Left renal pelvis (tissue), 4 donors: ENCODE measurements at places on chromosomes 5 and 9.

- no peak for DNase-seq
These were observed 27.6 kb downstream of the ABCA1 start for GRCh38 chr9:104900324-104900723.

DNA sequence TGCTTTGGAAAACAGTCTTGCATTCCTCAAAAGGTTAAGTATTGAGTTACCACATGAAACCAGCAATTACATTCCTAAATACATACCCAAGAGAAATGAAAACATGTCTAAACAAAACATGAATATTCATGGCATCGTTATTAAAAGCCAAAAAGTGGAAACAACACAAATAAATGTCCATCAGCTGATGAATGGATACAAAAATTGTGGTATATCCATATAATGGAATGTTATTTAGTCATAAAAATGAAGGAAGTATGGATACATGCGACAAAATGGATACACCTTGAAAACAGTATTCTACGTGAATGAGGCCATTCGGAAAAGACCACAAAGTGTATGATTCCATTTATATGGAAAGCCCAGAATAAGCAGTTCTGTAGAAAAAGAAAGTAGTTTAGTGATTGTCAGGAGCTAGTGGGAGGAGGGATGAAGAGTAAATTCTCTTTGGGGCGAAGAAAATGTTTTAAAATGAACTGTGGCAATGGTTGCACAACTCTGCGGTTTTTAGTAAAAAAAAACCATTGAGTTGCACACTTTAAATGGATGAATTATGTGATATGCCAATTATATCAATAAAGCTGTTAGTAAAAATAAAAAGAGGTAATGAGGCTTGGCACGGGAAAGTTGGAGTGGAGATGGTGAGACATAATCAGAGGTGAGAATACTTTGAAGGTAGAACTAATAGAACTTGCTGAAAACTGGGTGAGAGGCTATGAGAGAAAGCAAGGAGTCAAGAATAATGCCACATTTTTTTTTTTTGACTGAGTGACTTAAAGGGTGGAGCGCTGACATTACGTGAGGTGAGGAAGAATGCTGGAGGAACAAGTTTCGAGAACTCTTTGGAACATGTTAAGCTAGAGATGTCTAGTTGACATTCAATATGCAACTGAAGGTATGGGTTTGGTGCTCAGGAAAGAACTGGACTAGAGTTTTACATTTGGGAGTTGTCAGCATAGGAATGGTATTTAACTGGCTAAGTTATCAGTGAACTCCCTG lies 194.9 kb upstream of the ZNF608 start:
- no peak for DNase-seq

DNA sequence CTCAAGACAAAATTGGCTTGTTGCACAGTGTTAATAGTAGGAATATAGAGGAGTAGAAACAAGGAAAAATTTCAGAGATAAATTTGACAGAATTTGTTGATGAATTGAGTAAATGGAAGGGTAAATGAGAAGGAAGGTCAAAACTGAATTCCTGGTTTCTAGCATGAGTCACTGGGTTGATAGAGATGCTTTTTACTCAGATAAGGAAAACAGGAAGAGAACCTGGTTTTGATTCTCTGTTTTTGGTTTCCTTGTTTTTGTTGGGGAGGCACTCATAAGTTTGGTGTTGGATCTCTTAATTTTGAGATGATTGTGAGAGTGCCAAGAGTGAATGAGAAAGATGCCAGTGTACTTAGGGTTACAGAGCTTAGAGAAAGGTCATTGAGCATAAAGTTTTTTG lies 7.1 kb downstream of the LRRC70 start:
- DNase-seq, result no peak

GRCh38 chr5:44991693-44992092 lies 182.9 kb downstream of the MRPS30 start:
- no peak for DNase-seq

- no peak for DNase-seq
These were observed 54.7 kb downstream of the ESM1 start for GRCh38 chr5:54930736-54931135.

DNA sequence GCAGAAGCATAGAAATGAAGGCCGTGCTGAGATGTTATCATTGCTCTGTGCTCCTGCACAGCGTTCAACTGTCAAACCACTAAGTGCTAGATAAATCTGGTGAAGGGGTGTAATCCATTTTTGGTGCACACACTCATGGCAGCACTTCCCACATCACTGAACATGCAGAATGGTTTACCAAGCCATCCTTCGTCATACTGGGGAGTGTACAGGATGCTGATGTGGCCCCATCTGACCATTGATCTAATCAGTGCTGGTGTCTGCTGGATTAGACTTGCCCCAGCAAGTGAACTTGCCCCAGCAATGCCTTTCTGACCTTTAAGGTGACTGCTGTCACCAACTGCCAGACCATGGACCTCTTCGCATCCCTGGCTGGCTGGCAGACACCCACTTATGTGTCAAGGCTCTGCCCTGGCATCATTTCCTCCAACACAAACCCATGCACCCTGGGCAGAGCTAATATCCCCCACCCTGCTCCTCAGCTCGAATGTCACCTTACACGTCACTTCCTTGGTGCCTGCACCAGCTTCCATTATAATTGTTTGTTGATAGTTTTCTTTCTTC lies 4.2 kb upstream of the SEMA4D start:
- DNase-seq, result no peak

GRCh38 chr9:22065431-22066200 lies 56.5 kb upstream of the CDKN2B start:
- no peak for DNase-seq

DNA sequence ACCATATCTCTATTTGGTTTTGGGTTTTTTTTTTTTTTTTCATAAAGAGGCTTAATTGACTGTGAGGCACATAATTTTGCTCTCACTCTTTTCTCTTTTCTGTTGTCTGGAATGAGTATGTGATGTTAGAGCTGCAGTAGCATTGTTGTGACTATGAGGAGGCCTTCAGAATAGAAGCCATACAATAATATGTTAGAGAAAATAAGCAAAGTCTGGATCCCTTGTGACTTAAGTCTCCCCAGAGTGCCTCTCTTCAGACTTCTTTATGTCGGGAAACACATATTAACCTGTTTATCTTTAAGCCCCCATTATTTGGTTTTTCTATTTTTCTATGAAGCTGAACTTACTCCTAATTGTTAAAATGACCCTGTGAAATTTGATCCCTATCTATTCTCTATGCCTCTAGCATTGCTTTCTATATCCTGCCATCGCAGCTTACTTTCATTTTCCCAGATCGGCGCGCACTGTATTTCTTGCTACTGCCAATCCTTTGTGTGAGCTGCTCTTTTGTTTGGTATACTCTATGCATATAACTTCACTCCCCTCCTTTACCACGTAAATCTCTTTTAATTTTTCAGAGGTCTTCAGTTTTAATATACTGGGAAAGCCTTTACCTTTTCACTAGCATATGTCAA lies 372.5 kb upstream of the KCNN2 start:
- DNase-seq, result no peak

DNA sequence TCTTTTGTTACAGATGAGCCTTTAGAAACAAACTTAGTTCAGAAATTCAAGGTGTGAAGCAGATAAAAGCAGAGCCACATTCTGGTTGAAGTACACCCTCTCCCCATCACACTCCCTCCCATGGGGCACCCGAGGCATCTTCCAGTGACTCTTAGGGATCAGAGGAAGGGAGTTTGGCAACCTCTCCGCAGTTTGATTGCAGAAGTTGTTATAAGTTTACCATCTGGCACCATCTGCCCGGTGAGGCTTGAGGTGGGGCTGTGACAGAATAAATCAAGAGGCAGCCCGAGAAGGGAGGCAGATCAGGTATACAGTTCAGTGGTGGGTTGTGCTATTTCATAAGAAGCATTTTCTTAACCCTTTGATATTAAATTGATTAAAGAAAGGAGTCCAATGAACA lies 458.6 kb upstream of the CLINT1 start:
- DNase-seq, result no peak

- no peak for DNase-seq
These were observed 800.5 kb downstream of the BRINP1 start for GRCh38 chr9:118568704-118569103.

GRCh38 chr5:67648201-67648671 lies 451.6 kb upstream of the CD180 start:
- DNase-seq, result peak; percentile 9

DNA sequence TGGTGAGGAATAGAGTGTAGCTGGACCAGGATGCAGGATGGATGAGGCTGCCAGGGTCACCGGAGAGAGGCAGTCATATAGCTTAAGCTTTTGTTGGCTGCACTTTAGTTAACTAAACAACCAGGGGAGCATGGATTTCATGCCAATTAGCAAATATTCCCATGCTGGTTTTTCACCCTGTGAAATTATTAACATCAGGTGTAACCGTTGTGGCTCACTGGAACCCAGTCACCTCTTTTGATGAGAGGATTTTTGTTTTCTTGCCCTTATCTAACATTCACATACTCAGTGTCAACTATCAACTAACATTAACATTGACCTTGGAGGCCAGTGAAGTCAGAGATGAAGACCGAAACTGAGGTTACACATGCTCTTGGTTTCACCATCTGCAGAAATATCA lies 97.2 kb upstream of the BASP1 start:
- DNase-seq, result no peak

DNA sequence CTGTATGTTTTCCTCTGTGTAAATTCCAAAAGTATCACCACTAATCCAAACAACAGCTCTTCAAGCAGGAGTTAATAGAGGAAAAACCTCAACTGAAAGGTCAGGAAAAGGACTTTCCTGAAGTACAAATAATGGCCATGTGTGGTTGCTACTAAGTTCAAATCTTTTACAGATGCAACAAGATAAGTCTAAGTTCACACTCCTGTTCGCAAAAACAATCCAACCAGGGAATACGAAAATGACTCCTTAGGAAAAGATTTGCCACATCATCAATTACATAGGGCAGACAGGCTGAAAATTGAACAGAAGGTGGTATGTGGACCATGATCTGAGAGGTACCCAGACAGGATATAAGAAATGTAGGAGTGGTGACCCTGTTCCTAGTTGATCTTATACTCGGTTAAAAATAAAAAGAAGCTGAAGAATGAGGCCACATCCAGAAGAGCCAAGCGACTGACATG lies 210.2 kb downstream of the TSSK1B start:
- no peak for DNase-seq

GRCh38 chr5:172370648-172371545 lies 83.4 kb downstream of the SH3PXD2B start:
- no peak for DNase-seq

GRCh38 chr5:310941-311434 lies 10.5 kb upstream of the AHRR start:
- no peak for DNase-seq

GRCh38 chr5:174719793-174720611 lies 4.4 kb upstream of the MSX2 start:
- DNase-seq, result no peak

GRCh38 chr5:33582417-33582816 lies 141.7 kb downstream of the TARS1 start:
- DNase-seq, result no peak

GRCh38 chr9:90024823-90025222 lies 420.0 kb downstream of the GADD45G start:
- no peak for DNase-seq

GRCh38 chr9:94741866-94742265 lies 15.4 kb downstream of the AOPEP start:
- DNase-seq, result no peak

DNA sequence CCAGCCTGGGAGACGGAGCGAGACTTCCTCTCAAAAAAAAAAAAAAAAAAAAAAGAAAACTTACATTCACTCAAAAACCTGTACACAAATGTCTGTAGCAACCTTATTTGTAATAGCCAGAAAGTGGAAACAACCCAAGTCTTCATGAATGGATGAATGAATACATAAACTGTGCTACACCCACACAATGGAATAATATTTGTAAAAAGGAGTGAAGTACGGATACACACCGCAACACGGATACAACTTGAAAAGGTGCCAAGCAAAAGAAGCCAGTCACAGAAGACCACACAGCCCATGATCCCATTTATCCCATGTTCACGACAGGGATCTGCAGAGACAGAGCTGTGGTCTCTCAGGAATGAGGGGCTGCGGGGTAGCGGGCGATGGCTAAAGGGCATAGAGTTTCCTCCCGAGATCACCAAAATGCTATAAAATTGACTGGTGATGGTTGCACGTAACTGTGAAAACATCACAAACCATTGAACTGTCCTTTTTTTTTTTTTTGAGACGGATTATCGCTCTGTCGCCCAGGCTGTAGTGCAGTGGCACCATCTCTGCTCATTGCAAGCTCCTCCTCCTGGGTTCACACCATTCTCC lies 76.2 kb upstream of the COL5A1 start:
- no peak for DNase-seq

- no peak for DNase-seq
These were observed 212.9 kb downstream of the ARRDC3 start for GRCh38 chr5:91170266-91170665.

DNA sequence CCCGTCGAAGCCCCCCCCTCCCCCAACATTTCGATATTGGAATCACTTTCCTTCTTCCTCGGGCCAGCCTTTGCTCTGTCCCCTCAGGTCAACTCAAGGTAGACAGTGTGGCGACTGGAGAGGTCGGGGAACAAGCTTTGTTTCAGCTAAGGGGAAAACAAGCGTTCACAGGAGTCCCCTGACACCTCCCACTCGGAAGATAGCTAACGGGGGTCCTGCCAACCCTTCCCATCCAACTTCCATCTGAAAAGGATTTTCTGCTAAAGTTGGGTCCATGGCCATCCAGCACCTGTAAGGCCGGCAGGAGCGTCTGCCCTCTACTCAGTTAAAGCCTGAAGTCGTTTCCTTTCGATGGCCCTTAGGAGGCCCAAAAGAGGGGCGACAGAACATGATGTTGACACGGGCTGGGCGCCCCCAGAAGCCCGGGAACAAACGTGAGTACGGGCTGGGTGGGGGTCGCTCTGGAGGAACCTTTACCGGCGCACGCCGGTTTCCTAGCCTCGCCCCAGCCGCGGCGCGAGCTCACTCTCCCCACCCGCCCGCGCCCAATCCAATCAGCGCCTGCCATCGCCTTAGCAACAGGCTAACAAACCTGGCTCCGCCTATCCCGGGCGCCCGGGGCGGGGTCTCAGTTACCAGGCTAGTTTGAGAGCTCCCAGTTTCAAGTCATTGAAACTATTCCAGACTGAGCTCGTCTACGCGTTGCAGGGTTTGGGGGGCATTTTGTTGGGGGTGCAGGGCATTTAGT lies 2.5 kb downstream of the ARRDC3 start:
- peak; percentile 96 for DNase-seq

DNA sequence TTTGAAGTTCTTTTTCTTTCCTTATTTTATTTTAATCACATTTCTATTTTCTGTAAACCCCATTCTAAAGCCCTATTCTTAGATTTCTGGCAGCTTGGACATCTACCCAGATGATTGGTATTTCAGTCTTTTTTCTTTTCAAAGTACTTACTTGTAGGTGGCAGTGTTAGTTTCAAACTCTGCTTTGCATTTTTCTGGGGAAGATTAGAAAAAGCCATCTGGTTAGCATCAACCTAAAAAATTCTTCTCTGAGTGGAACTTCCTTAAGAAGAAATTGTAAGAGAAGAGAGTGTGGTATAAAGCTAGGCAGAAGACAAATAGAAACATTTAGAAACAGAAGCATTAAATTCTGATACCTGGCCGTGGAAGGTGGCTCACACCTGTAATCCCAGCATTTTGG lies 17.2 kb upstream of the TENT2 start:
- DNase-seq, result no peak

GRCh38 chr9:115058684-115059315 lies 59.2 kb downstream of the TNC start:
- DNase-seq, result no peak

- DNase-seq, result no peak
These were observed 19.0 kb downstream of the CTXN3 start for GRCh38 chr5:127667926-127668325.

- no peak for DNase-seq
These were observed 288.0 kb downstream of the ICE1 start for GRCh38 chr5:5710471-5710870.

GRCh38 chr5:109388407-109388806 lies 21.4 kb downstream of the PJA2 start:
- DNase-seq, result no peak
